Stimulated activated CD4-positive, alpha-beta T cell treated with anti-CD3 and anti-CD28 coated beads, TNF-alpha, amount 100 ng/mL, for 24 hours (primary cell): ENCODE measurements at places on chromosomes 1 and 21.

- DNase-seq, result no peak
Observed at GRCh38 chr21:16309250-16309971, 579.6 kb downstream of the USP25 start.

- no peak for DNase-seq
Observed at GRCh38 chr1:211485480-211485857, 6.5 kb downstream of the RD3 start.

DNA sequence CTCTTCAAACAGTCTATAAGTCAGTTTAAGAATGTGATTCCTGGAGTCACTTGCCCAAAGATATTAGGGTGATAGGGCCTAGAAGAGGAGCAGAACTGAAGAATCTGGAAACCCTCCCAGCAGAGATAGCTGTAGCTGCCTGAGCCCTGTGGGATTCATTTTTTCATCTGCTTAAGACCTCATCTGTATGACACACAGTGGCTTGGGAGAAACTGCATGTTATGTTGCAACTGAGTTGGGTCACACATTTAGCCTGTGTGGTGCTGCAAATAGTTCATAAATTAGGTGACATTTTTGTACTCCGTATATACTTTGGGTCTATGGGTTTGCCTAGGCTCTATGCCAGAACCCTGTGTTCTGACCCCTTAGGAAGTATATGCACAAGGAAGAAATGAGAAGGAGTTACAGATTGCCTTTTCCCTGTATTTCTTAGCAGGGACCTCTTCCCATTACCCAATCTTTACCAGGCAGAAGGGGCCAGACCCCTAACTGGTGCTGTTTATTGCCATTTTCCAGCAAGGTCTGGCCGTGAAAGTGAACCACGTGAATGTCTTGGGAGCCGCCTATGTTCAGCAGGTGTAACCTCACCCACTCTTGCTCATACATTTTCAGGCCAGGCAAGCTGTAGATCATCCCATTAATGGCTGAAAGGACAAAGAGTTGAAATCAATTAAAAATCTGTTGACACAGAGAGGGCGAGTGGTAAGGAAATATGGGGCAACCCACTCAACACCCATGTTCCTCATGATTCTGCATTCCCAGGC is 41.9 kb upstream of the SLC19A2 start:
- DNase-seq, result no peak

DNA sequence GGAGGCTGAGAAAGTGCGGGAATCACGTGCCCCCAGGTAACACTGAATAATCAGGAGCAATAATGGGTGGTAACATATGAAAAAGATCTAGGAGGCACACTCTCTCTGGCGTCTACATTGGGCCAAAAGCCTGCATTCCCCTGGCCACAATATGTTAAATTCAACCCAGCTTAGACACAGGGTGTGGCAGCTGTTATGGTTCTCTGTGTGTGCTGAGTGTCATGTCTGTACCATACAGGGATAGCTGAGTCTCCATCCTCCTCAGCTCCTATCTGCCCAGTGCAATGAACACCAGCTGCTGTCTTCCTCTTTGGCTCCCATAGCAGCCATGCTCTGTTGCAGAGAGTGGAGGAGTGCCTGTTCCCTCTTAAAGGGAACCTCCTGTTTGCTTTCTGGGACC is 14.3 kb downstream of the S100A11 start:
- DNase-seq, result no peak

DNA sequence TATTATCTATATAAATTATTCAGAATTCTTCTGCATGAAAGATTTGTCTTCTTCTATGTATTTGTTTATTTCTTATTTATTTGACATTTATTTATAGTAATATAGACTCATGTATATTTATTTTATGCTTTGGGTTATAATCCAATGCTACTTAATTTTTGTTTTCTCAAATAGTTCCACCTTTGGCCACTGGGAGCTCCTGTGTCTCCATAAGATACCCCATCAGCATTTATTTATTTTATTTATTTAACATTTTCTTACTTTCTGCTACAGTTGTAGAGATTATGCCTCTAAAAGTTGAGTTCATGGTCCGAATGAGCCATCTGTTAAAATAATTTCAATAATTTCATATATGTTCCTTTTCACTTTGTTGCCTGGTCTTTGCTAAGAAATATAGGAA is 289.4 kb downstream of the ADGRL2 start:
- DNase-seq, result no peak

DNA sequence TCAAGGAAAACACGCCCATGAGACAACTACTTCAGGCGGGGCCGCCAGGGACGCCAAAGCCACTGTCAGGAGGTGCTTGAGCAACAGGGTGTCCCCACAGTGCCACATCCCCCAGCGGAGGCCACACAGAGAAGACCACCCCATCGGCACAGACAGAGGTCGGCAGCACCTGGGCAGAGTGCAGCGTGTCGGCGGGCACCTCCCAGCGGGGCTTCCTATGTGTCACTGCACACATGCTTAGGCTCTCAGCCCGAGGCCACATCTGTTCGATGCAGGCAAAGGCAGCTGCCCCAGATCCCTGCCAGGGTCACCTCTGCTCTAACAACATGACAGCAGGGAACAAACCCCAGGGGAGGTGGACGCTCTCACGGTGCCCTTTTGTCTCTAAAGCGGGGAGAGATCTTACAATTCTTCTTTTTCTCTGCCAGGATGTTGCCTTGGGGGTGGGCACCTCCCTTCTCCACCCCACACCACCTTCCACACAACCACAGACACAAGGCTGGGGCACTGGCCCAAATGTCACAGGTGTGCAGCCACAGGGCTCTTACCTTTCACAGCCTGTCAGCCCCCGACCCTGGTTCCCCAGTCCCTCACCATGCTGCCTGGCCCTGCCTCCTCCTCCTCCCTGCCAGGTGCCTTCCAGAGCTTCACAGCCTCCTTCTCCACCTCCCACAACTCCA is 4.2 kb downstream of the KRTAP10-8 start:
- no peak for DNase-seq

DNA sequence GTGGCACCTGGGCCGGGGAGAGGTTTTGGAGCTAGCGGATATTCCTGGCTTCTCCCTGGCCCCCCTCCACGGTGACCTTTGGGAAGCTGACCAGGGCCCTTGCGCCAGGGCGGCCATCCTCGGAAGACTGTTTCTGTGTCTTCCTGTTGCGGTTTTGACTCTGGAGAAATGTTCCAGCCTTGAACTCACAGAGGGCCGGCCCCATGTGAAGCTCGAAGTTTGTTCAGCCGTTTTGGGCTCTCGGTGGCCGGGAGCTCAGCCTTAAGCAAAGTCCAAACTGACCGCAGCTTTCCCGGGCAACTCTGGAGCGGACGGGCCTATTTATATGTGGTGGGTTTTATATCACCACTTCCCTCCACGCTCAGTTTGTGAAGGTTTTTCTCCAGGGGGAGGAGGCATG is 17.0 kb upstream of the WNT4 start:
- no peak for DNase-seq

GRCh38 chr1:114134518-114134917 is 19.2 kb downstream of the SYT6 start:
- DNase-seq, result no peak

DNA sequence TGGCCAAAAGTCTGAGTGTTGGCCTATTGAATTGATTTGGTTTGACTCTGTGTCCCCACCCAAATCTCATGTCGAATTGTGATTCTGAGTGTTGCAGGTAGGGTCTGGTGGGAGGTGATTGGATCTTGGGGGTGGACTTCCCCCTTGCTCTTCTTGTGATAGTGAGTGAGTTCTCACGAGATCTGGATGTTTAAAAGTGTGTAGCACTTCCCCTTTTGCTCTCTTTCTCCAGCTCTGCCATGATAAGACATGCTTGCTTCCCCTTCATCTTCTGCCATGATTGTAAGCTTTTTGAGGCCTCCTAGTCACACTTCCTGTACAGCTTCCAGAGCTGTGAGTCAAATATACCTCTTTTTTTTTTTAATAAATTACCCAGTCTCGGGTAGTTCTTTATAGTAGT is 297.1 kb upstream of the ZRANB2 start:
- DNase-seq, result no peak

- DNase-seq, result no peak
Observed at GRCh38 chr1:119714583-119714982, 2.8 kb downstream of the PHGDH start.

- DNase-seq, result no peak
Observed at GRCh38 chr1:119086830-119087229, 53.6 kb downstream of the WARS2 start.

DNA sequence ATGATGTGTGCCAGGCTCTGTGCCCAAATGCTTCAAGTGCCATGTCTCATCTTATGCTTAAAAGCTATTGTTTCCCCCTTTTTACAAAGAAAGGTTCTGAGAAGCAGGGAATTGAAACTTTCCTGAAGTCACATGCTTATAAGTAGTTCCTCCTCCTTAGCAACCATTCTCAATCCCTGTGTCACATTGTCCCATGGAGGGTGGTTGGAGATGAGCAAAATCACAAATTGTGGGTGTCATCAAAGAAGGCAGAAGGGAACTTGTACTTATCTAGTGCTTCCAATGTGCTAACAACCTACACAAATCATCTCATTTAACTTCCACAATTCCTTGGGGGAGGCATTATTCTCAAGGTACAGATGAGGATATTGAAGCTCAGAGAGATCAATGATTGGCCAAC is 10.1 kb upstream of the ERICH3 start:
- DNase-seq, result no peak

- no peak for DNase-seq
Observed at GRCh38 chr1:99646868-99647267, 955 bp downstream of the PALMD start.

DNA sequence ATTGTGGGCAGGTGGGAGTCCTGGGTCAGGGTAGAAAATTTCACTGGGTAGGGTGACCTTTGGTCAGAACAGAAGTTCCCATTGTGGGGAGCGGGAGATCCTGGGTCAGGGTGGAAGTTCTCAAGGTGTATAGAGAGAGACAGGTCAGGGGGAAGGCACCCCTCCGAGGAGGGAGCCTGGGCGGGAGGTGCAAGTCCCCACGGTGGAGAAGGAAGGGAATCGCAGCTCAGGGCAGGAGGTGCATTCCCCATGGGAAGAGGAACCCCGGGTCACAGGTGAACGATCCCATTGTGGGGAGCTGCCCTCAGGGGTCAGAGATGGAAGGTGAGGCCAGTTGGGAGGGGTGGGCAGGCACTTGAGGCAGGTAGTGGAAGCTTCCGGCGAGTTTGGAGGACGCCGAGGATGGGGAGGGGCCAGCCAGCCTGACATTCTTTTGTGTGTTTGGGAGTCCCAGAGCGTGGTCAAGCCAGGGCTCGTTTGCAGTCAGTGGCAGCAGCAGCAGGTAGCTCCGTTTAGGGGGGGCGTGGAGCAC is 637 bp downstream of the LYPLA2 start:
- DNase-seq, result no peak

DNA sequence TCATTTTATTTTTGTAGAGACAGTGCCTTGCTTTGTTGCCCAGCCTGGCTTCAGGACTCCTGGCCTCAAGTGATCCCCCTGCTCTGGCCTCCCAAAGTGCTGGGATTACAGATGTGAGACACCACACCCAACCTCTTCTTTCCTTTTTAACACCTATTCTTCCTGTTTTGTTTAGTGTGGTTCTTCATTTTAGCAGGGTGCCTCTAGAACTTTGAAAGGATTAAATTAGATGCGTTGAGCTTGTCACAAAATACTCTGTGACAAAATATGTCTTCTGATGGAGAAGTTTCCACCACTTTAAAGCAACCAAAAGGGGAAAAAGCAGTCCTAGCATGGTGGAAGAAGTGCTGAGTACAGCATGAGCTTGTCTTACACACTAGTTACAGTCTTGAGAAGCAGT is 42.0 kb downstream of the CDC14A start:
- DNase-seq, result no peak

DNA sequence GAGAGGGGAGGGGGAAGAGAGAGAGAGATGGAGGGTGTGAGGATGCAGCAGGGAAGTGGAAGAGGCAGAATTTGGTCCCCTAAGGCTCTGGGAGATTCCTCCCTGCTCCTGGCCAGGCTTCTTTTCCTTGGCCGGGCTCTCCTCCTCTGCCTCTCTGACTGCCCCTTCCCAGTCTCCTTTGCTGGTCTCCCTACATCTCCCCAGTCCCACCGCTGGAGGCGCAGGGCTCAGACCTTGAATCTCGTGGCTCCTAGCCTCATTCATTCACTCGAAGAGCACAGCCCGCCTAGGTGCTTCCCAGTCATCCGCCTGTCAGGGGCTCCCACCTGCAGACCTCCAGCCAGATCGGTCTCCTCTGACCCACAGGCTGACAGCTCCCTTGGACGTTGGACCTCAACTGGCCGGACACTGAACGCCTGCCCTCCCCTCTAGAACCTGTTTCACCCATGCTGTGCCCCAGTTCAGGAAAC is 76.5 kb downstream of the VWA5B1 start:
- DNase-seq, result no peak

- no peak for DNase-seq
Observed at GRCh38 chr1:201655243-201655642, 116.3 kb downstream of the NAV1 start.

- DNase-seq, result no peak
Observed at GRCh38 chr1:42831273-42831672, 14.1 kb upstream of the SVBP start.

DNA sequence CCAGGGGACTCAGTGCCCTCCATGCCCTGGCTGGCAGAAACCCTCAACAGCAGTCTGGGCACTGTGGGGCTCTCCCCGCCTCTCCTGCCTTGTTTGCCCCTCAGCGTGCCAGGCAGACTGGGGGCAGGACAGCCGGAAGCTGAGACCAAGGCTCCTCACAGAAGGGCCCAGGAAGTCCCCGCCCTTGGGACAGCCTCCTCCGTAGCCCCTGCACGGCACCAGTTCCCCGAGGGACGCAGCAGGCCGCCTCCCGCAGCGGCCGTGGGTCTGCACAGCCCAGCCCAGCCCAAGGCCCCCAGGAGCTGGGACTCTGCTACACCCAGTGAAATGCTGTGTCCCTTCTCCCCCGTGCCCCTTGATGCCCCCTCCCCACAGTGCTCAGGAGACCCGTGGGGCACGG is 2.8 kb upstream of the TAS1R3 start:
- DNase-seq, result no peak

DNA sequence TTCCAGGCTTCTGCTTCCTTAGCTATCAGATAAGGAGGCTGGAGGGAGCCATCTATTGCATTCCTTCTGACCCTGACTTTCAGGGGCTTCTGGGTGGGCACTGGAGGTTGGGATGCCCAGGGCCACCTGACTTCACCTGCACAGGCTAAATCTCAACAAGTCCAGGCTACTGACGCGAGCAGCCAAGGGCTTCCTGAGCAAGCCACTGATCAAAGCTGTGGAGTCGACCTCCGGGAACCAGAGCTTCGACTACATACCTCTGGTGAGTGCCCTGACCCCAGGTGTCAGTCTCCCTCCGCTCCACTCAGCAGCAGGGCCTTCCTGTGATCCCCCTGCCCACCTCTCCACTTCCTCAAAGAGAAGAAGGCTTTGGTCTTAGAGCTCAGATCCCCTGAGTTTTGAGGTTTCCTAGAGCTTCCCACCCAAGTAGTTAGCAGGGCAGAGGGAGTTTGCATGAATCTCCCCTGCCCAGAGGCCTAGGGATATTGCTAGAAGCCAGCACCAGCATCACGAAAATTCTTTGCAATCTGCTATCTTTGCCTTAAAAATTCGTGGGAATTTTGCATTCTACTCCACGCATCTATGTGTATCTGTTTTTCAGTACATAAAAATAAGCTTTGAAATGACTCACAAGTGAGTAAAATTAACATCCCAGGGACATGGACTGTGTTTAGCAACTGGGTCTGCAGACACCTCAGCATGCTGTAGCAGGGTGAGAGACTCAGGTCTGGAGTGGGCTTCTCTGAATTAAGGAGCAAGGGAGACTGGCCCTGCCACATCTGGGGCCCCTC is 61.4 kb downstream of the VWA5B1 start:
- DNase-seq, result no peak

- no peak for DNase-seq
Observed at GRCh38 chr1:169059421-169059820, 47.1 kb upstream of the ATP1B1 start.

- no peak for DNase-seq
Observed at GRCh38 chr1:53736290-53736689, 2.7 kb downstream of the GLIS1 start.
